Activated naive CD4-positive, alpha-beta T cell treated with Interleukin-2 at 50 U/mL for 16 hours (primary cell): ENCODE measurements at places on chromosomes 1 and 21.

GRCh38 chr1:191609305-191609704 lies 549.0 kb upstream of the RGS18 start:
- no peak for DNase-seq

GRCh38 chr1:39524171-39524570 lies 32.7 kb downstream of the BMP8A start:
- DNase-seq: no peak

DNA sequence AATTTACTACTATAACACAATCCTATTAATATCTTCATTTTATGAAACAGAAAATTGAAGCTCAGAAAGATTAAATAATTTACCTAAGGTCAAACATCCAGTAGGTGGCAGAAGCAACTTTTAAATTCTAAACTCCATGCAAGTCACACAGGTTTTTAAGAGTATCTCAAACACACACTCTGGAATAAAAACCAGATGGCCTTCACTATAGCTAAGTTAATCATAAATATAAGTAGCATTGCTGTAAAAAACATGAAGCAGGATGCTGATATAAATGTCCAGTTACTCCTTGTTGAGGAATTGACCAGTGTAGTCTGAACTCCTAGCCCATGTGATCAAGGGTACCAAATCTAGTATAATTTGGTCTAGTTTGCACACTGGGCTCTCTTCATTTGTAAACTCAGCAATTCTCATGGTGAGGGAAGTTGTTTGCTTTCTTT lies 9.4 kb upstream of the FMO3 start:
- no peak for DNase-seq

DNA sequence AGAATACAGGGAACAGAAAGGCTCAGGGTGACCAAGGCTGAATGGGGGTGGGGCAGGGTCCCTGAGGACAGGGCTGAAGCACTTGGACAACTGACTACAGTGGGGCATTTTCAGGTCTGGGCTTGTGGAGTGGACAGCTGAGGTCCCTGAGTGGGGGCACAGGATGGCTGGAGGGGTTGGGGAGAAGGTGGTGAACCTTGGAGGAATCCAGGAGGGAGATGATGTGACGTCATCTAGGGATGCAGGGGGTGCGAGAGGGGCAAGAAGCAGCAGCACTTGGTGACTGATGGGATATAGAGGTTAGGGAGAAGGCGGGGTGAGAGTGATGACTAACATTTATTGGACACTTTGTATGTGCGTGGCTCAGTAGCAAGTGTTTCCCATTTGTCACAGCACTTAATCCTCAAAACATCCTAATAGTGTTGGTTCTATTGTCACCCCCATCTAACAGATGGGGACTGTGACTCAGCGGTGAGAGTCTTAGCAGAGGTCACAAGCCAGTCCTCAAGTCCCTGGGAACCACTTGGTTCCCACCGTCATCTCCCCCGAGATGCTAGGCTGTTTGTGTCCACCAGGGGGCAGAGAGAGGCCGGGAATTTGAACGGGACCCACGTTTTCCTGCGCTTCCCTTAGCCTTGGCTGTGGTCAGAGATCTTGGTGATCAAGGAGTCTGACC lies 27.9 kb upstream of the BMP8B start:
- DNase-seq: peak; percentile 63
